ENCODE measurements at places on chromosomes 3 and 15. TPM values are rescaled to one million over a fixed set of nuclear protein-coding genes. Genes with fewer than 3 reads are reported as not detected.

The MASP1 gene
- 15.3 TPM for total RNA-seq

The CCDC39 gene
- total RNA-seq: 0.52 TPM

The C3orf22 gene
- not detected for total RNA-seq

The ATP13A5 gene
- not detected for total RNA-seq

The ATP8B4 gene
- total RNA-seq: 29.4 TPM
